ENCODE measurements at places on chromosomes 2 and 18.
A peak's percentile ranks its signal among the peaks of the same experiment; 100 is the strongest.

DNA sequence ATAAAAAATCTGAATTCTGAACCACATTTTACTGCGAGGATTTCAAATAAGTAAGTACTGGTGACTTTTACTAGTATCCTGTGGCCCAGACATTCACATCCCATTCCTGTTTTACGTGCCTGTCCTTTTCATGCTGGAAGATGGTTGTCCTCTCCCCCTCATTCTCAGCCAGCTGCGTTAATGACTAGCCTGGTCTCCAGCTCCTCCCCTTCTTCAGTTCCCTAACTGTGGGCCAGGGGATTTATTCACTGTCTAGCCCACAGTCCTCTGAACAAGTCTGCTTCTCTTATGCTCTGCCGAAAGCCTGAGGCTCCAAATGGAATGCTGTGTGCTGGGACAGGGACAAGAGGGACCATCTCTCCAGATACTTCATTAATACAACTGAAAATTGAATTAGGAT lies 373.9 kb downstream of the PTPRM start:
- DNase-seq: no peak

DNA sequence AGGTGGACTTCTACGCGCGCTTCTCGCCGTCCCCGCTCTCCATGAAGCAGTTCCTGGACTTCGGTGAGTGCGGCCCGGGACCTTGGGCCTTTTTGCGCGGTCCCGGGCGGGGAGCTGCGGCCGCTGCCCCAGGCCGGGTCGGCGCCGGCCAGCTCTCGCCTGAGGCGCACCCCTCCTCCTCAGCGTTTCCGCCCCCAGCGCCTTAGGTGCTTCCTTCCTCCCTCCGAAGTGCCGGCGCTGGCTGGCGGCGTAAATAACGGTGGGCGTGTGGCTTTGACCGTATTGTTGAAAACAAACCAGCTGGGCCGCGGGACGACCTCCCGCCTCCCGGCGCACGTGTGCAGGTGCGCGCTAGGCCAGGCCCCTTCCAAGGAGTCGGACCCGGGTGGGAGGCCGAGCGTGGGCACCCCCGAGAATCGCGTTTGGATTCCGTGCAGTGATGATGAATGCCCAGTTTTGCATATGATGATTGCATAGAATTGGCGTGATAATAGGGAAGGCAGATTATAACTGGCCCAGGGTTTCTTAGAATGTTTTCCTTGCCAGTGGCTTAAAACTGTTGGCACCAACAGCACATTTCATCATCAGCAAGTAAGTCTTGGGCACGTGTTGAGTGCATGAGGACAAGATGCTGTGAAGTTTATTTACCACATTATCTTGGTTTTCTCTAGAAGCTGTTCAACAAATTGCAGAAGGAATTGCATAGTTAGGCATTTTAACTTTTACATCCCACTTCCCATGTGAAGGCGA lies 569 bp downstream of the PDK1 start:
- DNase-seq: peak; percentile 45

GRCh38 chr2:196931555-196931954 lies 5.0 kb upstream of the PGAP1 start:
- no peak for DNase-seq

DNA sequence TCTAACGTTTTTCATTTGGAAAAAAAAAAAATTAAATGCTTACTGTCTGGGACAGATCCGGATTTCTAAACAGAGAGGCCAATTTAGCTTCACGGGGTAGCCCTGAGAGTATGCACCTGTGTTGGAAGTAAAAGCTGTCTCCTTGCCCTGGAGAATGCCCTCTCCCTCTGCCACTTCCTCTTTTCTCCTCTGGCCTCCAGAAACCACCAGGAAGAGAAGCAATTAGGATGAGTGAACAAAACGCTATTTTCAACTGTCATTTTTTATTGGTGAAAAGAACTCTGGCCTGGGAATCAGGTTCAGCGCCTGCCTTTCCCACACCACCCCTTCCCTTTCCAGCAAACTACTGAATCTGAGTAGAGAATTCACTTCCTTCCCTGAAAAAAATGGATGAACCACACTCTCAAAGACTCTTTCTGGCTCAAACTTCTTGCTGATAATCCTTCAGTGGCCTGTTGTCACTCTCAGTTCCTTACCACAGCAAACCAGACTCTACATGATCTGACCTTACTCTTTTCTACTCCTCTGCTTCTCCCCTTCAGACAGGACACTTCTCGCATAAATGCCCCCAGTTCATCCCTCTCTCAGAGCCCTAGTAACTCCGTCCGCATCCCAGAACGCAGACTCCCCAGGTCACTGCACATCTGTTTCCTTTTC lies 29.8 kb downstream of the KLF7 start:
- no peak for DNase-seq

- DNase-seq: no peak
Measured at GRCh38 chr2:205903549-205904129, 182.3 kb downstream of the INO80D start.

- no peak for DNase-seq
Measured at GRCh38 chr2:31704561-31705212, 123.9 kb upstream of the SRD5A2 start.

- DNase-seq: no peak
Measured at GRCh38 chr2:132542953-132543569, 126.5 kb downstream of the GPR39 start.

GRCh38 chr18:36780748-36781147 lies 48.1 kb downstream of the TPGS2 start:
- DNase-seq: no peak

- DNase-seq: no peak
Measured at GRCh38 chr18:50340078-50340477, 34.8 kb upstream of the SKA1 start.

DNA sequence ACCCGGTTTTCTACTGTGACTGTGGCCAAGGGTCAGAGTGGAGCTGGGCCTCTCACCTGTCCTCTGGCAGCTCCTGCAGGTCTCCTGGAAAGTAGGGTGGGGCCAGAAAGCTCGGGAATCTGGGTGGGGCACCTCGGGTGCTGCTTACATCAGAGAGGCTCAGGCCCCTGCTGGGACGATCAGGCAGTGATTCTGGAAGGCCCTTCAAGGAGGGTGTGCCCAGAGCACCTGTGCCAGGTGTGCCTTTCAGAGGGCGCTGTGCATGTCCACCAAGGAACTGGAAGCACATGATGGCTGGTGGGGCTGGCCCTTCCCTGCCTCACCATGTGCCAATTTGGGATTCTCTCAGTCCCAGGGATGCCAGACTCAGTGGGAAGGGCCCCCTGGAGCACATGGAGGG lies 44.0 kb downstream of the ATP6V1C2 start:
- no peak for DNase-seq

DNA sequence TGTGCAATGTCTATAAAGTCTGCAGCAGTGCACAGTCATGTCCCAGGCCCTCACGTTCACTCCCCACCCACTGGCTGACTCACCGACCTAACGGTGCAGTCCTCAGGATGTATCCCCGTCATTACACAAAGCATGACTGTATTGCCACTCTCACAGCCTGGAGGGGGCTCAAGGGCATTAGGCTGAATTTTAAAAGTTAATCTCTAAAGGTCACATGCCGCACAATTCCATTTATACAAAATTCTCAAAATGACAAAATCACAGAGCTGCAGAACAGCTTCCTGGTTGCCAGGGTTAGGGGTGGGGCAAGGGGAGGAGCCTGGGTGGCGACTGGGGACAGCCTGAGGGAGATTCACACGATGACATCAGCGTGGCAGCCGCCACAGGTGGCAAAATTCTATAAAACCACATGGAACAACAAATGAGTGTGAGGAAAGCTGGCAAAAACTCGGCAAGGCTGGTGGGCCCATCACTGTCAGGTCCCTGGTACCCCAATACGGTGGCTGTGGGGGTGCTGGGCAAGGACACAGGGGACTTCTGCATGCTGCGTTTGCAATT lies 97.6 kb downstream of the NDUFA10 start:
- DNase-seq: peak; percentile 56

GRCh38 chr2:118325321-118325955 lies 237.2 kb downstream of the INSIG2 start:
- no peak for DNase-seq

- DNase-seq: no peak
Measured at GRCh38 chr18:35581546-35581897, at the start of gene GALNT1. Gene GALNT1 (plus strand): TSS chr18:35581740. CDS start chr18:35654663, 72,923 bp downstream.

DNA sequence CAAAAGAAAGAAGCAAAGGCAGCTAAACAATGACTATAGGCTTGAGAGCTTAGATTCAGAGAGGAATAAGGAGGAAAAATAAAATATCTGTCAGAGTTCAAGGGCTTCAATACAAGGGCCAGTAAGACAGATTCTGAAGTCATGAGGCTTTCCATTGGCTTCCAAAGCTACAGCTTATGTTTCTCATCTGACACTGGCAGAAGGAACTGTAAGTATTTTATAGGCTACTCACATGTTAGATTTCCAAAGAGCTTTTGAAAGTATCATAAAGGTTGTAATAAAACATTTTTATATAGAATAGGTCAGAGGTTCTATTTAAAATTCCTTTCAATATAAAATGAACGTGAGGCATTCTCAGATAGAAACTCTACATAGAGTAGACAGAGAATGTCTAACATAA lies 746.6 kb upstream of the NXPH2 start:
- no peak for DNase-seq

DNA sequence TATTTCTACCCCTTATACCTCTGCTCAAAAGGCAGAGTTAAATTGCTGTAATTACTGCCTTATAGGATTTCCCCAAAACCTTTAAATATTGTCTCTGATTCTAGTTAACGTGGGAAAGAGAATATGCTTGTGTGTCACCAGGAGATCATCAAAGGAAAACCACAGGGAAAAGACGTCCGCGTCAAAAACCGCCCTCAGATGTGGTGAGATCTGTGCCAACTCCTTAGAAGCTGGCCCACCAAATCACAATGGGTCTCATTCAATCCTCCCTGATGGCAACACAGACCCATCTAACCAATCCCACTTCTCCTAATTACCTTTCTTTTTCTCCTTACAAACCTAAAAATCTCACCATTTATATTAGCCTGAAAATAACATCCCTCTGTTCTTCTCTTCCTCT lies 25.4 kb downstream of the VPS54 start:
- DNase-seq: no peak

DNA sequence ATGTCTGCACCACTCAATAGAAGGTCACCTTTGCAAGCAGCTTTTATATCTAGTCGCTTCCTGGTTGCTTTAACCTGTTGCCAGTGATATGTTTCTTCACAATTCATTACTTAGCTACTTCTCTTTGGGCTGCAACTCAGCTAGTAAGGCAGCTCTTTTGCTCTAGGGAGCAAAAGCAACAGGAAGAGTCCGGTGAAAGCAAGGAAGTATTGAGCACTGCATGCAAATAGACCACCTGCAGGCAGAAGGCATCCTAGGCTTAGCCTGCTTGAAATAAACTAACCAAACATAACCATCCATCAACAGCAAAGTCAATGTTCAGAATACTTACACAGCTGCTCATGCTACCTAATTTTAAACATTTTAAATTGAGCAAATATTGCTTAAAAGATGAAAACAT lies 529.2 kb upstream of the LINC00305 start:
- no peak for DNase-seq

DNA sequence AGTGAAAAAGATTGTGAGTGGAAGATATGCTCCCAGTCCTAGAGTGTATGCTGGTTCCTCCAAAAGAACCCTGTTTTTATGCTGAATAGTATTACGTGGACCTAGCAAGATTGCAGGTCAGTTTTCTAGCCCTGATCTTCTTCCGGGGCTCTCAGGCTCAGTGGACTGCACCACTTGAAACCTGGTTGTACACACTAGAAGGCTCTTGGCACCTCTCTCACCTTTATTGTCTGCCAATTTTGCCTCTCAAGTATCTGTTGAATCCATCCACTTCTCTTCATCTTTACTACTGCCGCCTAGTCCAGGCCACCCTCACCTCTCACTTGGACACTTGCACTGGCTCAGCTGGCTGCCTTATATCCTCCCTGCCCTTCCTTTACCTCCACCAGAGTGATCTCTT lies 16.8 kb downstream of the TTC39C start:
- no peak for DNase-seq

- DNase-seq: no peak
Measured at GRCh38 chr2:75598589-75599155, 37.9 kb upstream of the EVA1A start.

GRCh38 chr18:51881394-51881793 lies 458.6 kb upstream of the DCC start:
- no peak for DNase-seq

- no peak for DNase-seq
Measured at GRCh38 chr2:55729136-55729685, 35.6 kb upstream of the PNPT1 start.

All from activated T-helper 9 cell treated with anti-CD3 and anti-CD28 coated beads, Interleukin-2, amount 50 U/mL, for 16 hours (primary cell).